Head of caudate nucleus (tissue), 42 donors: ENCODE measurements at places on chromosomes 7 and 10.

DNA sequence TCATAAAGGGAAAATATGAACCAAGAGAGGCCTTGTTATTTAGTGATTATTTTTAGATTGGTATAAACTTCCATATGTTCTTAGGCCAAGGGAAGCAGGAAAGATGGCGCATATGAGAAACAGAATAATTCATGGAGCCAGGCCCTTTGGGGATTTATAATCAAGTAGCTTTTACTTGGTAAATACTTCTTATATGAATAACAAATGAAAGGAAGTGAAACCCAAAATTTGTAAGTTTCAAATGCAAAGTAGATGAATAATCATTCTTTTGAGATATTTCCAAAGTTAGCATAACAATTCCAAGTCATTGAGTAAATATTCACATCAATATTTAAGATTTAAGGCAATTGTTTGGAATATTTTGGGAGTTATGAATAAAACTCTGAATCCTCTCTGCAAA lies 13.9 kb upstream of the OPTN start:
- DNase-seq: no peak

DNA sequence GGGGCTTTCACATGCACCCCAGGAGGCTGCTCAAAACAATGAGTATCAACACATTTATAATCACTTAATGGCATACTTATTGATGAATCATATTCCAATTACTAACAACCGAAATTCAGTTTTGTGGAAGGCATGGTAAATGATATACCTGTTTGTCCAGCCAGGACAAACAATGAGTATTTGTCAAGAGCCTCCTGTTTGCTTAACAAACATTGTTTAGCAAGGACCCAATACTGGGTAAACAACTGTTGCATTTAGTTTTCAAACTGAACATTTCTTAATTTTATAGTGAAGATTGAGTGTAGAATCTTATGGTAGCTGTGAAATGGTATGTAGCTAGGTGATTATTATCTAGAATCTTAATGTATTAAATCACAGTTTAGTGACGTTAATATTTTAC lies 473.7 kb downstream of the ATRNL1 start:
- no peak for DNase-seq

- no peak for DNase-seq
These were observed 762.0 kb downstream of the SORCS1 start for GRCh38 chr10:106402458-106402857.

DNA sequence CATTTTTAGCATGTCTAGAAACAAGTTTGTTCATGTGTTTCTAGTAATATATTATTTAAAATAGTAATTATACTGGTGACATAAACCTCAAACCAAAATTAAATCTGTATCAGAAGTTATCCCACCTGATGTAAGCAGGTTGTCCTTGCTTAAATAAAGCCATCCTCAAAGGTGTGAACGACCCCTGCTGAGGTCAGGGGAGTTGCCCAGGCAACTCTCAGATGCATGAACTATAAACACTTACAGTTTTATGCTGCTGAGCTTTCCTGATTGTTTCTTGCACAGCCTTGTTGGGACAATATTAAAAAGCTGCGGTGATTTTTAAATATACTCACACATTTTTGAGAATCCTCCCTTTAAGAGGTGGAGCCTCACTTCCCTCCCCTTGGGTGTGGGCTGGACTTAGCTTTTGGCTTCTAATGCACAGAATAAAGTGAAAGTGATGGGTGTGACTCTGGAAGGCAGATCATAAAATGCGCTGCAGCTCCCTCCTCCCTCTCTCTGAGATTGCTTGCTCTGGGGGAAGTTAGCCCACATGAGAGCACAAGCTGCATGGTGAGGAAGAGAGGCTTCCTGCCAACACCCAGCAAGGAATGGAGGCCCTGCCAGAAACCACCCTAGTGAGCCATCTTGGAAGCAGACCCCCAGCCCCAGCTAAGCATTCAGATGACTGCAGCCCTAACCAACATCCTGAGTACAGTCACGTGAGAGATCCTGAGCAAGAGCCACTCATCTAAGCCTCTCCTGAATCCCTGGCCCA lies 152.7 kb downstream of the SKIDA1 start:
- DNase-seq: no peak

DNA sequence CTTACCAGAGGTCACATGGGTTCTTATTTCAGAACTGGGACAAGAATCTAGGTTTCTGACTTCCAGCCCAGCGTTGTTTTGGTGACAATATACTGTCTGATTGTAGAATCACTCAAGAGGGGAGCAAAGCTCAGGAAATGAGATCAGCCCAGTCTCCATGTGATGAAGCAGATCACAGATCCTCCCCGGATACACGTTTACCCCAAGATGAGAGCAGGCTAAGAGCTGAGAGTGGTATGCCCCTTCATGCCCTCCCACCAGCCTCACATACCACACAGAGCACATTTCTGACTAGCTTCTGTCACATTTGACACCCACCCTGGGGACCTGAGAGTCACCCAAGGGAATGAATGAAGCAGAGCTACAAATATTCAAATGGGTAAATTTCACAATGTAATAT lies 27.1 kb upstream of the PRKCQ start:
- DNase-seq: peak; percentile 13

GRCh38 chr10:16520900-16521299 lies 779 bp downstream of the C1QL3 start:
- no peak for DNase-seq

GRCh38 chr7:72429316-72429715 lies 17.2 kb upstream of the CALN1 start:
- DNase-seq: no peak

DNA sequence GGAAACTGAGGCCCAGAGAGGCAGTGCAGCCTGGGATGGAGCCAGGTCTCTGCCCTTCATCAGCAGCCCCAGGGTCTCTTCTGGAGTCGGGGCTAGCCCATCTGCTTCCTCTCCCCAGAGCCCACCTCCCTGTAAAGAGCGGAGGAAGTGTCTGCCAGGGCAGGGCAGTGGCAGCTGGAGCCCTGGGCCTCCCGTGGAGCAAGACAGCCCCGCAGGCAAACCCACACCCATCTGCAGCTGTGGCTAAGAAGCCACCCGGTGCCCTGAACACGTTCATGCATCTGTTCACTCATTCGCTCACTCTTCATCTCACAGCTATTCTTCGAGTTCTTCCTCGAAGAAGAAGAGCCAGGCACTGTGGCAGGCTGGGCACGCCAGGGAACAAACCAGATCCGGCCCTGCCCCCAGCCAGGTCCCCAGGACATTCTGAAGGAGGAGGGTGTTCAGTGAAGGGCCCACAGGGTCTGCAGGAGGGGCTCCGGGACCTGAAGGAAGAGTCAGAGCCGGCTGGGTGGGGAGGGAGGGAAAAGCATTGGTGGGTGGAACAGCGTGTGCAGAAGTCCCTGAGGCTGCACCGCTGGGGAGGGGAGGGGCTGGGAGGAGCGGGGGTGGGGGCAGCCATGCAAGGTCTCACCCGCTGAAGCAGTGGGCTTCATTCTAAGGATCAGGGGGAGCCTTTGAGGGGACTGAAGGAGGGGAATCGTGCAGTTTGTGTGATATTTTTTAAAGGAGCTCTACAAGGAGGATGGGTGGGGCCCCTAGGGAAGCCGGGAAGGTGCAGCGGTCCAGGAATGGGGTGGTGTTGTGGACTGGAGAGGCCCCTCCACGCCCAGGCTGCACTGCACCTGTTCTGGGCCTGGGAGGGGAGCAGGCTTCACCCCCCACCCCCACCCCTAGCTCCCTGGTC lies 99.1 kb downstream of the UNCX start:
- DNase-seq: no peak

GRCh38 chr10:133247681-133248333 lies 10.2 kb downstream of the VENTX start:
- DNase-seq: no peak

DNA sequence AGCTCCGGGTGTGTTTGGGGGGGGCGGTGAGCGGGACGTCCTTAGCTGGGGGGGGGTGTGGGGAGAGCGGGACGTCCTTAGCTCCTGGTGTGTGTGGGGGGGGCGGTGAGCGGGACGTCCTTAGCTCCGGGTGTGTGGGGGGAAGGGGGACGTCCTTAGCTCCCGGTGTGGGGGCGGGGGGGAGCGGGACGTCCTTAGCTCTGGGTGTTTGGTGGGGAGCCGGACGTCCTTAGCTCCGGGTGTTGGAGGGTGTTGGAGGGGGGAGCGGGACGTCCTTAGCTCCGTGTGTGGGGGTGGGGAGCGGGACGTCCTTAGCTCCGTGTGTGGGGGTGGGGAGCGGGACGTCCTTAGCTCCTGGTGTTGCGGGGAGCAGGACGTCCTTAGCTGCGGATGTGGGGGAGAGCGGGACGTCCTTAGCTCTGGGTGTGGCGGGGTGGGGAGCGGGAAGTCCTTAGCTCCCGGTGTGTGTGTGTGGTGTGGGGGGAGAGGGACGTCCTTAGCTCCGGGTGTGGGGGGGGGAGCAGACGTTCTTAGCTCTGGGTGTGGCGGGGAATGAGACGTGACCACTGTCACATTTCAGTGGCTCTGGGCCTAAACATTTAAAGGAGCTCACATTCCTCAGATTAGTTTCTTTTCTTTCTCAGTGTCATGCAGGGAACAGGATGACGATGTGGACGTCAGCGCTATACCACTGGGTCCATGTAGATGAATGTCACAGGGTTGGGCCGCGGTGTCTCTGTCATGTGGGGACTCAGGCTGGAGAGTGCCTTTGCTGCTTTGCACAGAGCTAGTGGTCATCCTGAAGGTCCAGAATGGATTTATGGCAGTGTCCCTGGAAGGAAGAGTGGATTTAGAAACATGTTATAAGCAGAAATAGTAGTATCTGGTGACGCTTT lies 7.5 kb downstream of the DYNC2I1 start:
- peak; percentile 37 for DNase-seq

DNA sequence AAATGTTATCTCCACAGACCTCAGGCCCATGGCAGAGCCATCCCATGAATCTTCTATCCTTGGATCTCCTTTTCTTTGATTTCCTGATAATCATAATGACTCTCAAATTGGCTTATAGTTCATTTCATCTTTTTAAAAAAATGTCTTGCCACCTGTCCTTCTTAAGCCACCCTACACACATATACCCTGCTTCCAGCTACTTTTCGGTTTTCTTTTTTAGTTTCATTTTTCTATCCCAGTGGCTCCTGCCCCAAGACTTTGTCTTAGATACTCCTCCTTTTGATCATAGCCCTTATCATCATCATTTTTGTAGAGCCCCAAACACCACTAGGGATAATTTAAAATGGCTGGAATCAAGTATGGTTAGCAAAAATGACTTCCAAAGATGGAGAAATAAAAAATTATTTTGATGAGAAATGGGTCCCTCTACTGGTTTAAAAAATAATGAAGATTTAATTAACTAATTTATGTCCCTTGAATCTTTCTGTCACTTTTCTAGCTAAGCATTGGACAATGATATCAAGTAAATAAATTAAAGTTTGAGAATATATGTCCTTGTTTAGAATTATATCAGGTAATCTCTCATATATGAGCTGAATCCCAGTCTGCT lies 277.3 kb upstream of the SEMA3D start:
- DNase-seq: no peak

DNA sequence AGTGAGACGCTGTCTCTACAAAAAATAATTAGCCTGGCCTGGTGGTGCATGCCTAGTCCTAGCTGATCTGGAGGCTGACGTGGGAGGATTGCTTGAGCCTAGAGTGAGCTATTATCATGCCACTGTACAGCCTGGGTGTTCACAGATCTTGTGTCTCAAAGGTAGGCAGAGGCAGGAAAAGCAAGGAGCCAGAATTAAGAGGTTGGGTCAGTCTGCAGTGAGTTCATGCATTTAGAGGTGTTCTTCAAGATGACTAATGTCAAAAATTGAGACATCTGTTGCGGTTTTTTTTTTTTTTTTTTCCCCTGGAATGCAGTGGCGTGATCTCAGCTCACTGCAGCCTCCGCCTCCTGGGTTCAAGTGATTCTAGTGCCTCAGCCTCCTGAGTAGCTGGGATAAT lies 5.4 kb downstream of the PPIA start:
- DNase-seq: no peak

DNA sequence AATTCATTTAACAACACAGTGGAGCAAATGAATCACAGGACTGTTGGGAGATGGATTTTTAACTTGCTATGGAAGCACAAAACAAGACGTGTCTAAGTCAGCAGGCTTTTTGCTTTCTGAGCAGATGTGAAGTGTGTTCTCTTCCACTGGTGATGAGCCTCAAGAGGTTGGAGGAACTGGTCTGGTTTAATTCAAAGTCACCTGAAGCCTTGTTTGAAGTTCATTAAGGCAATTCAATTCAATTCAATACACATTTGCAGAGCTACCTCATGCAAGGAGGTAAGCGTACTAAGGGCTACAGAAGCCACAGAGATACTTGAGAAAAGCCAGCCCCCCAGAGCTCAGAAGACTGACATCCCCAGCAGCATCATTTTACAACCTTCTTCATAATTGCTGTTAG lies 68.4 kb upstream of the PALS2 start:
- DNase-seq: no peak

GRCh38 chr7:139949629-139950028 lies 113.1 kb downstream of the PARP12 start:
- no peak for DNase-seq

- DNase-seq: no peak
These were observed 95.0 kb downstream of the FRMD4A start for GRCh38 chr10:14235566-14236195.

GRCh38 chr7:134440067-134440466 lies 18.8 kb downstream of the AKR1B1 start:
- no peak for DNase-seq

DNA sequence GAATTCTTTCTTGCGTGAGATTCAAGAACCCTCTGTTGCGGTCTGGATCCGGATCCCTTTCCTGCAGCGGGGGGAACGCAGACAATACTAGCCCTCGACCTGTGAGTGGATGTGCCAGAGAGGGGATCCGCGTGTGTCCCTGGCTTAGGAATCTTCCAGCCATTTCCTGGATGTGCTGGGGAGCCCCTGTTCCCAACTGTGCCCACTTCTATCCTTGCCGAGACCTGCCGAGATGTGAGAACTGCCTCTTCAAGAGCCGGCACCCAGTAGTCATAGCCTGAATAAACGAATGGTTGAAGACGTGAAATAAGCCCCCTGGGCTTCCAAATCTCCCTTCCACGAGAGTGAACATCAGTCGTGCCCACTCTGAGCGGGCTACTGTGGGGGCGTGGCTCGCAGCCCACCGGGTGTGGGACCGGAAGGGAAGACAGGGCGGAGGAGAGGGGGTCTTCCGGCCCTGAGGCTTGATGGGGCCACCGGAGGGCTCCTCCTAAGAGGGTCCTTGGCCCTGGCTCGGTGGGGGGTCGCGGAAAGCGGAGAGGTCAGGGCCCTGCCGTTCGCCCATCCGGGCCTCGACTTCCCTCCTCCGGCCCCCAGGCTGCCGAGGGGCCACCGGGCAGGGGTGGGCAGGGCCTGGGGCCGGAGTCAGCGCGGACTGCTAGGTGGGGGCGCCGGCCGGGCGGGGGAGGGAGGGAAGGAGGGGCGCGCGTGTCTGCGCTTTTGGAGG lies 1.3 kb upstream of the CCDC136 start:
- DNase-seq: no peak
